ENCODE measurements at places on chromosomes 1 and 21. TPM values are rescaled to one million over a fixed set of nuclear protein-coding genes. Genes with fewer than 3 reads are reported as not detected.

The ELF3 gene
- 277 TPM for total RNA-seq

The MYCL gene
- total RNA-seq = 0.70 TPM

The VHLL gene
- total RNA-seq = not detected

The RAB7B gene
- 1.1 TPM for total RNA-seq

The EFNA1 gene
- 80.4 TPM for total RNA-seq

The DBT gene
- total RNA-seq = 8.7 TPM

The SERTAD4 gene
- total RNA-seq = 4.0 TPM

The VAV3 gene
- 4.7 TPM for total RNA-seq

The RNU5D-1 gene
- not detected for total RNA-seq

- peak; percentile 12 for DNase-seq
Measured at GRCh38 chr1:18556364-18556763, 74.3 kb upstream of the PAX7 start.

DNA sequence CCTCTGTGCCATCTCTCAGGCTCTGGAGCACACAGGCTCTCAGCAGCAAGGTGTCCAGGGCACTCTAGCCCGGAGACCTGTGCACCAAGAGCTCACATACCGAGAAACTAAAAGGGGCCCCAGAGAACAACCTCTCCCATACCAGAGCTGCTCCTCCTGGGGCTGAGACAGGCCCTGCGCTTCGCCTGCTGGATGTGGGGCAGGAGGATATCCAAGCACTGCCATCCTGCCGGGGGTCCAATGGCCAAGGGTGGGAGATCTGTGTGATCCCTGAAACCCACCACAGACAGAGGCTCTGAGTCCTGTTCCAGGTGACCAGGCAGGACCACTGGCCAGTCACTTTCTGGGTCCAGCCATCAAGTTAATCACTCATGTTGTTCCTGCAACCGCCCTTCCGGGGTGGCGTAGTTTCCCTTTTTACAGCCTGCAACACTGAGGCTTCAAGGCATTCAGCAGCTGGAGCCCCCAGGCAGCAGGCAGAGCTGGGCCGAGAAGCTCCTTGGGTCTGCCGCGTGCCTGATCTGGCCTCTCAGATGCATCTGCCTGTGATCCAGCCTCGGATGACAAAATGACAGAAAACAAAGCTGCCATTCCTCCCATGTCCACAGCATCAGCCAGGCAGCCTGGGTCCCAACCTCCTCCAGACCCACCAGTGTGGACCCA lies 36.7 kb upstream of the ACTRT2 start:
- no peak for DNase-seq

DNA sequence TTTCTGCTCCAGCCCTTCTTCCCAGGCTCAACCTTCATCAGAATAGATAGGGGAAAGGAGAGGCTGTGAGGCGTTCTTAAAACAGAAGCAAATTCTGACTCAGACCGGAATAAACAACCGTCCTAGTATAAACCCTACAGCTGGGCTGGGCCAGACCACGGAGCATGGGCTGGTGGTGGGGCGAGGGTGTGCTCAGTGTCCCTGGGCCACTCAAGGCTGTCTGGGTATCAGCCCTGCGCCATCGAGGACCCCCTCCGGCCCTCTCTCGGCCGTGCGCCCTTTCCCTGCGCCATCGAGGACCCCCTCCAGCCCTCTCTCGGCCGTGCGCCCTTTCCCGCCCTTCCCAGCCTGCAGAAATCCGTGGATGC lies 36.0 kb downstream of the CAPN2 start:
- DNase-seq = no peak

- DNase-seq = peak; percentile 59
Measured at GRCh38 chr1:221725735-221726672, 15.9 kb downstream of the DUSP10 start.

DNA sequence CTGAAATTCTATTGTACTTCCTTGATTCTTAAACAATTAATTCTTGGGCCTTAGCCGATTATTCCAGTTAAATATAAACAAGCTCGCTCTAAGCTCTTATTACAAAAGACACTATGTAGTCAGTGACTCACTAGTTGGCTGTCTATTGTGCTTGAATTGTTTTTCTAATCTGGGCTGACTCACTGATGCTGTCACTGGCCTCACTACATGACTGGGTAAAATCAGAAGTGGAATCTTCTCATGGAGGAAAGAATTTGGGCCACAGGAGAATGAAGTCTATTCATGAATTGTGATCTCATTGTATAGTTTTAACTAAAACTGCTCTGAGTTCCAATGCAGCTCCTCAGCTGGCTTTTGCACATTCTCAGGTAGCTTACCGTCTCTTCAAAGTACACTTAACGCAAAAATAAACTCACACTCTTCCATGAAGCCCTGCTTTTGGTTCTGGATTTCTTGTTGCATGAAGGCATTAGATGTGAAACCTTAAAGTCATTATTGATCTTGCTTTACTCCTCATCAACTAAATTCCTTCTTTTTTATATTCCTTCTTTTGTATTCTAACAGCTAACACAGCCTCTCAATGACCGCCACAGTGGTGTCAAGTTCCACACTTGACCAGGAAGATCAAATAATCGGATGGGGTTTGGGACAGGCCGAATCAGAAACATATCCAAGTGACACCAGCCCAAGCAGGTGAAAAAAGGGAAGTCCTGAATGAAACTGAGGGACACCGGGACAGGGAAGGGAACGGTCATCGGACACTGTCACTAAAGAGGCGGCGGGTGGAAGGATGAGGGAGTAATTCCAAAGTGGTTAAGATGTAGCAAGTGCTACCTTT lies 80.9 kb upstream of the LBR start:
- DNase-seq = peak; percentile 100

- DNase-seq = peak; percentile 66
Measured at GRCh38 chr1:100265562-100265930, 470 bp upstream of the RTCA start.

- DNase-seq = no peak
Measured at GRCh38 chr1:152386940-152387339, 27.1 kb downstream of the CRNN start.

GRCh38 chr1:109432336-109432735 lies 6.1 kb upstream of the PSMA5 start:
- no peak for DNase-seq

DNA sequence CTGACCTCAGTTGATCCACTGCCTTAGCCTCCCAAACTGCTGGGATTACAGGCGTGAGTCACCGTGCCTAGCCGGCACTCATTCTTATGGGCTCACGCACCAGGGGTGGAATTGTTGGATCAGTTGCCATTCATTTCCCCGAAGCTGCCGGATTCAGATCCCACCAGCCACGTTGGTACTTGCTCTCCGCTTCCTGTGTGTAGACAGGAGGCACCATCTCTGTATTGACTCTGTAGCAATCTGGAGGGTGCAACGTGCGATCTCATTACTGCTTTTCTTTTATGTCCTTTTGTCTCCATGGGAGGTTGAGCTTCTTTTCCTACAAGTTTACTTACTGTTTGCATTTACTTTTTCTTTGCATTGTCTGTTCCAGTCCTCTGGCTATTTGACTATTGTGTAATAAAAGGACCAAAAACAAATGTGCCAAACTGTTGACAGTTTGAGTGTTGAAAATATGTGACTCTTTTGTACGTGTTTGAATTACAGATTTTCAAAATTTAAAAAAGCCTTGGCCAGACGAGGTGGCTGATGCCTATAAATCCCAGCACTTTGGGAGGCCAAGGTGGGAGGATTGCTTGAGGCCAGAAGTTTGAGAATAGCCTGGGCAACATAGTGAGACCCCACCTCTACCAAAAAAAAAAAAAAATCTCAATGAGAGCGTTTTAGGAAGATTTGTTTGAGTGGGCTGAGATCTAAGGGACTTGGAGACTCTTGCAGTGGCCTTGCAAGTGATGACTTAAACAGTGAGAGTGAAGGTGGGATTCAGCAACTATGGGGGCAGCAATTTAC lies 39.1 kb downstream of the SPSB1 start:
- DNase-seq = no peak

DNA sequence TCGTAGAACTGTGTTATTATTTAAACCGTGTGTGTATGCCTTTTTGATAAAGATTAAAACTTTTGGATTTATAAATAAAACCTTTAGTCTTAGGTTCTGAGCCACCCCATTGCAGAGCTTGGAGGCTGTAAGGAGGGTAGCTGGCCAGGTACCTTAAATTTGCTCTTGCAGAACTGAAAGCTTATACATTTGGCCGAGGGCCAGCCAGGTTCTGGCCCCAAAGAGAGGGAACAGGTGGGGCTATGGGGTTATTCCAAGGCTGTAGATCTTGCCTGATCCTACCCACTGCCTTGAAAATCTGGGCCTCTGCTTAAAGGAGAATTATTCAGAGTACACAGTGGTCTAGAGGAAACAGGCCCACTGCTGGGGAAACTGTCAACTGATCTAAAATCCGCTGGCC lies 59.6 kb downstream of the CAMK2N1 start:
- DNase-seq = no peak

GRCh38 chr1:227058321-227058751 lies 118.2 kb downstream of the COQ8A start:
- DNase-seq = peak; percentile 59

DNA sequence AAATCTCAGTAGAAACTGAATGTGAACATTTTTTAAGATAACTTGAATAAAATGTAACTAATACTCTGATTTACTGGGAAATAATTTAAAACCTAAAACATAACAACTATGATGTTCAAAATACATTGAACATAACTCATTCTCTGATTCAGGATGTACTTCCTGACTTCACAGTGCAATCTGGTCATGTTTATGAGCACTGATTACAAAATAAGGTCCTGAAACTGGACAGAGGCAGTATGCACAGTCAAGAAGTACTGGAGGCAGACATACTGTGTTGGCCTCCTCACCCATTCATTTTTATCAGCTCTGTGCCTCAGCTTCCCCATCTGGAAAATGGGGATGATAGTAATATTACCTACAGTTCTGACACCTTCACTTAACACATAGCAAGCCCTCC lies 651.3 kb downstream of the PTPRC start:
- DNase-seq = no peak

GRCh38 chr1:1959840-1960479 lies 40.9 kb upstream of the TMEM52 start:
- peak; percentile 54 for DNase-seq

- DNase-seq = no peak
Measured at GRCh38 chr1:10631811-10632593, 157.3 kb downstream of the PEX14 start.

GRCh38 chr1:39898648-39899603 lies 2.8 kb downstream of the MYCL start:
- DNase-seq = peak; percentile 33

DNA sequence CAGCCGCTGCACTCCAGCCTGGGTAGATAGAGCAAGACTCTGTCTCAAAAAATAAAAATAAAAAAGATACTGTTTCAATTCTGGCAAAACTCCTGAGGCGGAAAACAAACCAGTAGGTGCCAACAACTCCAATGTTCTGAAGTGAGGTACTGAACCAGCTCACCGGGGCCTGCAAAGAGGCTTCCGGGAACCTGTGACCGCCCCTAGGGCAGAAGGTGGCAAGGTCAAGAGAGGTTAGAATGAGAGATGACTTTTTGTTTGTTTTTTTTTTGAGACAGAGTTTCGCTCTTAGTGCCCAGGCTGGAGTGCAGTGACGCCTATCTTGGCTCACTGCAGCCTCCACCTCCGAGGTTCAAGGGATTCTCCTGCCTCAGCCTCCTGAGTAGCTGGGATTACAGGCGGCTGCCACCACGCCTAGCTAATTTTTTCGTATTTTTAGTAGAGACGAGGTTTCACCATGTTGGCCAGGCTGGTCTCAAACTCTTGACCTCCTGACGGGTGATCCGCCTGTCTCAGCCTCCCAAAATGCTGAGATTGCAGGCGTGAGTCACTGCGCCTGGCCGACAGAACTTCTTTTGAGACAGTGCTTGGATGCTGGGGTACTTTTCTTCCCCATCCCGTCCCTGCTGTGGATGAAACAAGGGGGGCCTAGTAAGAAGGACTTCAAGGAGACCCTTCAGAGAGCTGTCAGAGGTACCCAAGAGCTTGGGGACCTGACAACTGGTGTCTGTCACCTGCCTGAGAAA lies 91.9 kb upstream of the SLC25A33 start:
- DNase-seq = no peak

- DNase-seq = peak; percentile 98
Measured at GRCh38 chr1:94772230-94772641, 47.9 kb upstream of the SLC44A3 start.

- DNase-seq = no peak
Measured at GRCh38 chr1:64875101-64875500, 91.2 kb downstream of the JAK1 start.

DNA sequence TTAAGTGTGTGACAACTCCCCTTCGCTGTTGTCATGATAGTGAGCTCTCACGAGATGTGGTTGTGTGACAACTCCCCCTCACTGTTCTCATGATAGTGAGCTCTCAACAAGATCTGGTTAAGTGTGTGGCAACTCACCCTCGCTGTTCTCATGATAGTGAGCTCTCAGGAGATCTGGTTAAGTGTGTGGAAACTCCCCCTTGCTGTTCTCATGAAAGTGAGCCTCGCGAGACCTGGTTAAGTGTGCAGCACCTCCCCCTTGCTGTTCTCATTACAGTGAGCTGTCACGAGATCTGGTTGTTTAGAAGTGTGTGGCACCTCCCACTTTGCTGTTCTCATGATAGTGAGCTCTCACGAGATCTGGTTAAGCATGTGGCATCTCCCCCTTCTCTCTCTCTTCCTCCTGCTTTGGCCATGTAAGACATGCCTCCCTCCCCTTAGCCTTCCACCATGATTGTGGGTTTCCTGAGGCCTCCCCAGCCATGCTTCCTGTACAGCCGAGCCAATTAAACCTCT lies 25.1 kb upstream of the LSS start:
- no peak for DNase-seq

DNA sequence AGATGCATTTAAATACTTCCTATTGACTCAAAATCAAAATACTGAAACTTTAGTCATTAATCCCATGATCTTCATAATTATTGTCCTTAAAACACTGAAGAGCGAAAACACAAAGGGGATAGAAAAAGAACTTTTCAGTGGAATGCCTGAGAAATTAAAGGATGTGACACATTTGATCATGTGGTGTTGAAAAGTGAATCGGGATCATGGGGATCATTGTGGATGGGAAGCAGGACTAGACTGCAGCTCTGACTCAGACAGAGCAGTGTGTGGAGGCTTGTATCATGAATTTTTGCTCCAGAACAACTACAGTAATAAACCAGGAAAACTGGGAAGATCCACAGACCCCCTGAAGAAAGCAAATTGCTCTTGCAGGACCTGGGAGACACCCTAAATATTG lies 161.1 kb upstream of the CXADR start:
- DNase-seq = no peak

DNA sequence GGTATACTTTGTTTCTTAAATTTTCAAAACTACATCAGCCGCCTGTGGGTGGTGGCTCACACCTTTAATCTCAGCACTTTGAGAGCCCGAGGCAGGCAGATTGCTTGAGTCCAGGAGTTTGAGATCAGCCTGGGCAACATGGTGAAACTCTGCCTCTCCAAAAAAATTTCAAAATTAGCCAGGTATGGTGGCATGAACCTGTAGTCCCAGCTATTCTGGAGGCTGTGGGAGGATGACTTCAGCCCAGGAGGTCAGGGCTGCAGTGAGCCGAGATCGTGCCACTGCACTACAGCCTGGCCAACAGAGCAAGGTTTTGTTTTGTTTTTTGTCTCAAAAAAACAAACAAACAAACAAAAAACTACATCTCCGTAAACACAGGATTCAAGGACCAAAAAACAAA lies 3.3 kb downstream of the EYA3 start:
- DNase-seq = no peak

- DNase-seq = peak; percentile 44
Measured at GRCh38 chr1:160018900-160019299, 12.9 kb downstream of the PIGM start.

Measured in renal cortical epithelial cell (primary cell).